T-cell (primary cell): ENCODE measurements at places on chromosomes 1 and 21.

GRCh38 chr1:246139745-246140182 is 367.3 kb downstream of the SMYD3 start:
- DNase-seq, result no peak

- DNase-seq, result no peak
Observed at GRCh38 chr1:29532751-29533150, 296.4 kb downstream of the PTPRU start.

- no peak for DNase-seq
Observed at GRCh38 chr21:38242061-38242460, 14.7 kb upstream of the KCNJ15 start.

DNA sequence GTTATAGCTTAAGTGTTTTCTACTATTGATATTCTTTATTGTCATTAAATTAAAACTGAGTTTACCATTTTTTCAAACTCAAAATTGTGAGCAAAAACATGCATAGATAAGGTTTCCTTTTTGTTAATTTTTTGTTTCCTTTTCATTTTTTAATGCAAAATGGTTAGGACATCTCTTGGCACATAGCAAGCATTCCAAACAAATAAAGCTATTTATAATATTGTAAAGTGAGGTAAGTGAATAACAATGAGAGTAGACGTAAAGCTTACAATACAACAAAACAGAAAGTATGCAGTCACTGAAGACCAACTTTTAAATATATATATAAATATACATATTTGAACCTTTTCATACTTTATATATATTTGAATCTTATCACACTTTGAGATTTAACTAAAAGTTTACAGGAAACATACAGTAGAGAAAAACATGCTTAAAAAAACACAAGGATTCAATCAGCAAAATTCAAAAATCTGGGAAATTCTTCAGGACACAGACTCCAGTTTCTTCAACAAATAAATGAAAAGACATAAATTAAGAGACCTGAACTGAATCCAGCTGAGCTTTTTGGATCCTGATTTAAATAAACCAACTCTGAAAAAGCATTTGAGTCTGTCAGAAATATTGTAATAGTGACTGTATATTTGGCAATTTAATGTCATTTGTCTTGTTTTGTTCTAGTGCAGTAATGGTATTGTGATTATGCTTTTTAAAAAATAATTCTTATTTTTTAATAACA is 67.5 kb upstream of the SAMSN1 start:
- DNase-seq, result no peak

DNA sequence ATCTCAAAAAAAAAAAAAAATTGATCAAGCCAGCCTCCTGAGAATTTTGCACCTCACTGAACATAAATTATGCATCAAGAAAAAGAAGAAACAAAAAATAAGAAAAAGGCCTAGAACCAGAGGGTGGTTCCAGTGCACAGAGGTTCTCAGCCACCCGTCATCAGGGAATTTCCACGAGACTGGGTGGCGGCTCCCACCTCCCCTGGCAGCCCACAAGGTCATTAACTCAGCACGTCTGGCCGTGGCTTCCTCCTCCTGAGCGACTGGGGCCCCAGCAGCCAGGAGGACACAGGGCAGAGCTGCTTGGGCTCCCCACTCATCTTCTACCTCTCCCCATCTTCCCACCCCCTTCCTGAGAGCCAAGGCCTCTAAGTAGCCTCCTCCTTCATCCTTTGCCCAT is 15.7 kb upstream of the TMEM51 start:
- no peak for DNase-seq
